H1 (cell line): ENCODE measurements at places on chromosomes 3 and 15. TPM values are rescaled to one million over a fixed set of nuclear protein-coding genes. Genes with fewer than 3 reads are reported as not detected.

GRCh38 chr3:23448998-23449537, 245.9 kb downstream of the UBE2E2 start:
- DNase-seq = no peak

- DNase-seq = no peak
Measured at GRCh38 chr3:55476515-55476914, 10.6 kb downstream of the WNT5A start.

GRCh38 chr15:60124460-60125070, 120.5 kb downstream of the FOXB1 start:
- no peak for DNase-seq

DNA sequence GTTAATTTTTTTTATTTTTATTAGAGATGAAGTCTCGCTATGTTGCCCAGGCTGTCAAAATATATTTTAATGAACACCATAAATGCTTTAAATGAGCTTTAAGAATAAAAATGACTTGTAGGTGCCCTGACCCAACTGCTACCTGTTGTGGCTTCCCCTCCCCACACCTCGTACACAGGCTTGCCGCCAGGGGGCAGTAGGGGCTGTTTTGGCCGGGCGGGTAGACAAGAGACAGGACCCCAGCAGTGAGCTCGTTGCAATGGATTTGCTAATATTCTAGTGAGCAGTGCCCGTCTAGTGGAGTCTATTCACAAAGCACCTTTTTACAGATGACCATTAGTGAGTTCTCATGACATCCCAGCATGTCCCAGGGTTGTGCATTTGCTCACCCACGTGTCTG, 418.1 kb downstream of the OCA2 start:
- peak; percentile 81 for DNase-seq

DNA sequence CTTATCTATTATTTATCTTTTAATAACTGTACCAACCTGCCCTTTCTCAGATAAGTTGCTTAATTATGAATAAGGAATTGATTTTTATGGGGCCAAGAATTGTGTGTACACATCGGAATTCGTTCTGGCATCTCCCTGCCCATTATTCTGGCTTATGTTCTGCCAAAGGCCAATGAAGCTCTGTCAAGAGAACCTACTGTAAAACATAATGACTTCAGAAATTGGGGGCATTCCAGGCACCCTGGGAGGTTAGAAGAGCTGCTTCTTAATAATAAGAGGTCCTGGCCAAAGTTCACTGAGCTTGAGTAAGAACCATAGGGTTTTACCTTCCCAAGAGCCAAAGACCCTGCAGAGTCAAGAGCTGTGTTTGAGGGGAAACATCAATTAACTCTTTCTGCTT, 261.7 kb downstream of the SLC9A9 start:
- no peak for DNase-seq

DNA sequence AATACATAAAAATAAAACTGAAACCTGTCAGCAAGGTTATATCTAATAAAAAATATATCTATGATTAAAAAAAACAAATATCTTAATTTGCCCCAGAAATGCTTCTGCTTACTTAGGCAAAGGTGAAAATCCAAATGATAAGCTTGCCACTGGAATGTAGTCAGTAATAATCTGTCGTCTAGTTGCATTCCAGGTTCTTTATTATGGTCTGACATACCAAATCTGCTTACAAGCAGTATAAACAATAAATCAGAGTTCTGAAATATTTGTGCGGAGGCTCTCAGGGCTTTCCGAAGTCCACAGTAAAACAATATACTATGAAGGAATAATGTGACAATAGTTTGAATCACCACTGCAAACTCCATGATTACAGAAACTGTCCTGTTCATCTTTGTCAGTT, 1133.5 kb downstream of the ROBO1 start:
- no peak for DNase-seq

DNA sequence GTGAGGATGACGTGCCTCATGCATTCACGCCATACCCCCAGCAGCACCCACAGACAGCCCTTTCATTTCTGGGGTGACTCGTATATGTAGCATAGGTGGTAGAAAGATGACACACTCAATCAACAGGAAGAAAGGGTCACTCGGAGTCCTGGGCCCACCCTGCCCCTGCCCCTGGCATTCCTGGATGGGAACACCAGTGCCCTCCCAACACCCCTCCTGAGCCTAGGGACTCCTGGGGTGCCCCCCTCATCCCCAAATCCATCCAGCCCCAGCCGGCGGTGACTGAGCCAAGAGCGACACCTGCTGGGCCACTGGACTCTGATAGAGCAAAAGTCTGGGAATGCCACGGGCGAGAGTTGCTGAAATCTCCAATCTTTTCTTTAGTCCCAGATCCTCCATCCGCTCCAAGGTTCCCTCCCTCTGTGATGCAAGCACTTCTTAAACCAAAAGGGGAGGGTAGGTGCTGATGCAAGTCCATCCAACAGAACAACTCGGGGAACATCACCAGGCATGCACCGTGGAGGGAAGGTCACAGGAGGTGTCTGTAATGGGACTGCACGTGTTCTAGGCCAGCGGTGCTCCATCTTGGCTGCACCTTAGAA, 31.1 kb downstream of the ACAN start:
- DNase-seq = peak; percentile 92

GRCh38 chr3:193010191-193010590, 92.5 kb upstream of the MB21D2 start:
- DNase-seq = no peak

DNA sequence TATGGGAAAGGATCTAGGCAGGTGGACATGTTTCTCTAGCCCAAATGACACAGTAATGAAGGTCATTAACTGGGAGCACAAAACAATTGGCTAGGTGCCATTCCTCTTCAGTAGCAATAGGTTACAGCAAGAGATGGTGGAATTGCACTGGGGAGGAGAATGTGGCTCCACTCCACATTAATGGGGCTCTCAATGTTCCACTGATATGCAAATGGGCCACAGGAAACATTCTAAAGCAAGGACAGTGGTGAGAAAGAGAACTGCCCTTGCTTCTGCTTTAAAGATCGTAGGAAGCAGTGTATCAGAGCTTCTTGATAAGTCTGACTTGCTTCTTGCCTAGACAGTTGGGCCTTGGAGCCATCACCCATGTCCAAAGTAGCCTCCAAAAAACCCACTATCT, 271.4 kb upstream of the PPP2R3A start:
- no peak for DNase-seq

DNA sequence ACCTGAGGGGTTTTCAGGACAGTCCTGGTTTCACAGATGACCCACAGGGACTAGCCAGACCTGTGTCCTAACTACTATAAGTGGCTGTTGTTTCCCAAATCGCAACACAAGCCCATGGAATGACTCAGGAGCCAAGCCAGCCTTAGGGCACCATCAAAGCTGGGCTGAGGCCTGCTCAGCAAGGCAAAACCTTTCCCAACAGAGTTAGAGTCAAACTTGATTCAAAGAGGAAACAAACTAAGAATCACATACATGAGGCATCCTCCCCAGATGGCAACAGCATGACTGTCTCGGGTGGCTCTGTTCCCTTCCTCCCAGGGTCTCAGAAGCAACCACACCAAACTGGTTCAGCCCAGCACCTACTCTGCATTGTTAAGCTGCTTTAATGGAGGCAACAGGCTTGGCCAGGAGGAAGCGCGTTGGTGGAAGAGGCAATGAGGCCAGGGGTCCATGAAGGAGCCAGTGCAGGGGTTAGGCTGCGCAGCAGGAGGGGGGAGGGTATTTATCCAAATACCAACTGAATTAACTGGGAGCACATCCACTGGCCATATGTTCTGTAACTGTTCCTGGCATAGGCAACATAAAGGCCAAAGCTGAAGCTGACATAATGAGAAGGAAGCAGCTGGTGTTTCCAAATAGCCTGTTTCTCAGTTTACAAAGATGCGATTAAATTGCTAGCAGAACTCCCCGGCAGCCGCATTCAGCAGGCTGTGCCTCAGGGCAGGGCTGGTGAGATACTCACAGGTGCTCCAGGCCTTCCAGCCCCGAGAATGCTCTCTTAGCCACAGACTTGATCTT, 102.4 kb downstream of the LRIG1 start:
- DNase-seq = no peak

- peak; percentile 7 for DNase-seq
Measured at GRCh38 chr15:67433495-67434099, 87.3 kb upstream of the C15orf61 start.

- no peak for DNase-seq
Measured at GRCh38 chr15:99131441-99132023, 26.7 kb downstream of the SYNM start.

DNA sequence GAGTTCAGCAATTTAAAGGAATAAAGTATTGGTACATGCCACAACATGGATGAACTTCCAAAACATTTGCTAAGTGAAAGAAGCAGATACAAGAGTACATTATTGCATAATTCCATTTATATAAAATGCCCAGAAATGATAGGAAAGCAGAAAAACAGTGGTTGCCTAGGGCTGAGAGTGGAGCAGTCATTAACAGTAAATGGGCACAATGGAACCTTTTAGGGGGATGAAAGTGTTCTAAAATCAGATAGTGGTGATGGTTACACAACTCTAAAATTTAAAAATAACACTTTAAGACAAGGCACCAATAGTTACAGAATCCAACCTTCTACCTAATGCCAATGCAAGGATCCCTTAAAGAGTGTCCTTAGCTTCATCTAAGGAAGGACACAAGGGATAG, 34.6 kb downstream of the MSL2 start:
- no peak for DNase-seq

- DNase-seq = no peak
Measured at GRCh38 chr3:127151992-127152650, 40.8 kb upstream of the PRR23E start.

DNA sequence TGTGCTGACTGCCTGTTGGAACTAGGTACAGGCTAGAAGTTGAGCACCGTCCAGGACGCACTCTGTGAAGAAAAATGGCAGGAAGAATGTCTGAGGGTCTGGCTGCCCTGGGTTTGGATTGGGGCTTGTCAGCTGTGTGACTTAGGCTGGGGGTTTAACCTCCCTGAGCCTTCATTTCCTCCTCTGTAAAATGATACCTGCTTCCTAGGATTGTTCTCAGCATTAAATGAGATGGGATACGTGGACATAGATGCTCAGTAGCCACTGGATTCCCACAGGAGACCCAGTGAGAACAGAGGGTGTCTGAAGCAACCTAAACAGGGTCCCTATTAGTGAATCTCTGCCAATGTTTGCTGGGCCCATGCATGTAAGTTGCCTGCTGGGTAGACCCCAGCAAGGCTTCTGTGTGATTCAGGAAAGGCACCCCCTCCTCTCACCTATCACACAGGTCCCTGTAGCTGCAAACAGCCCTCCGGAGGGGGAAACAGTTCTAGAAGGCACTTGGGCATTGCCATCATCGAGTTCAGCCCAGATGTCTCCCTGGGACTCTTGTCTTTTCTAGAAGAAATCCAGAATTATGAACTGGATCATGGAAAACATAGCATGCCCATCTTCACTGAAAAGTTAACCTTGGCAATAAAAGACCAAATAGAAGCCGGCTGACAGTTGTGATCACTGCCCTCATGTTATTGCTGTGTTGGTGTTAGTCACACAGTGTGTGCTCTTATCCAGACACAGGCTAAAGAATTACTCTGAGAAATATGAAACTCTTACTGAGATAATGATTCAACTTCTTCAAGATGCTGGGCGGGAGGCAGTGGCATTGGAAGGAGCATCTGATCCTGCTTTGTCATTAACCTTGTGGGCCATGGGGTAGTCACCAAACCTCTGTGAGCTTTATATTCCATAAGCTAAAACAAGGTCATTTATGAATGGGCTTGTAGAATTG, 64.5 kb downstream of the SMAD6 start:
- no peak for DNase-seq

The ANKRD63 gene
- 0.26 TPM in 1 of 2 replicates, not detected in the other for total RNA-seq

The B3GNT5 gene
- 8.0 and 9.7 TPM in 2 replicates for total RNA-seq

The NCK1 gene
- total RNA-seq = 28.5 and 28.7 TPM in 2 replicates

The LEKR1 gene
- total RNA-seq = not detected in 2 replicates

The STRA6 gene
- 7.6 and 9.3 TPM in 2 replicates for total RNA-seq

The FANCD2OS gene
- total RNA-seq = not detected in 2 replicates

The LRRC2 gene
- total RNA-seq = 6.4 and 7.3 TPM in 2 replicates

The REC114 gene
- total RNA-seq = not detected in 2 replicates

The PP2D1 gene
- not detected in 2 replicates for total RNA-seq

The TRH gene
- total RNA-seq = not detected in 2 replicates
